ENCODE measurements at places on chromosomes 4 and X.

DNA sequence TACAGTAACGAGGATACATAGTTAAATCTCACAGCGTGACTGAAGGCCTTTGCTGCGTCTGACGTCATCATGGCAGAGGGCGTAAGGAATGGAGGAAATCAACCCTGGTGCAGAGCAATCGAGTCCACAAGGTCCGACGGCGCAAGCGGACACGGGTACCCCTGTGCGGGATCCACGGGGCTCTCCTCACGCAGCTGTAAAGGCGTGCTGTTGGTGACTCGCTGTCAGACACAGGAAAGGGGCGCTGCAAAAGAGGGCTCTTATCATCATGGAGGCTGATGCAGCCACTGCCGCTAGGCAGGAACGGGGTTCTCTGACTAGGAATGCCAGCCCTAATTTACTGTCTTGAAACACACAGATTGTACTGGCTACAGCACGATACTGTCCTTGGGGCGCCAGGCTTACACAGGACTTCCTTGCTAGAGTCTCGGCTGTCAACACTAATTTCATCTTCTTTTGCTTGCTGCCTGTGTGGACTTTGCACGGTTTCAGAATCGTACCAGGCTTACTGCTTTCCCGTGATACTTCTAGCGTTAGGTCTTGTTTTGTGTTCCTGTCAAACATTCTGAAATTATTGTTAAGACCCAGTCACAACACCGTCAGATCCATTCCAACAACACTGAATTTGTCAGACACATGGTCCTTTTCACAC is 13.6 kb downstream of the RNF212 start:
- no peak for DNase-seq

- no peak for DNase-seq
Observed at GRCh38 chr4:5503336-5503936, 204.9 kb downstream of the EVC2 start.

- DNase-seq = no peak
Observed at GRCh38 chrX:85244450-85245211, 840 bp downstream of the ZNF711 start.

- no peak for DNase-seq
Observed at GRCh38 chr4:105504744-105505143, 30.9 kb upstream of the PPA2 start.

DNA sequence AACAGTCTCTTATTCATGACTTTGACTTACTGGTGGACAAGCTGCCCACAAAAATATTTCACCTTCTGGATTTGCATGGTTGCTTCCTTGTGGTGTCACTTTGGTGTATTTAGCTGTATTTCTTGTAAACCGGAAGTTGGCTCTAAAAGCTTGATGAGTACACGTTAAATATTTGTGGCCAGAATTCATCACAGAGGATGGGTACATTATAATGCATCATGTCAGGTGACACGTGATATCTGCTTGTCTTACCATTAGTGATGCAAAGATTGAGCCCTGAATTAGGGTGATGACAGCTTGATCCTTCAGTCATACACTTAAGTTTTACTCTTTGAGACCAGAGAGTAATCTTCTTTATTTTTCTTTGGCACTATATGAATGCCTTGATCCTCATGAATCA is 188.3 kb upstream of the RPS6KA3 start:
- DNase-seq = no peak

GRCh38 chrX:123263270-123263669 is 79.2 kb downstream of the GRIA3 start:
- DNase-seq = no peak

GRCh38 chr4:185134307-185134869 is 8.7 kb upstream of the SLC25A4 start:
- no peak for DNase-seq

DNA sequence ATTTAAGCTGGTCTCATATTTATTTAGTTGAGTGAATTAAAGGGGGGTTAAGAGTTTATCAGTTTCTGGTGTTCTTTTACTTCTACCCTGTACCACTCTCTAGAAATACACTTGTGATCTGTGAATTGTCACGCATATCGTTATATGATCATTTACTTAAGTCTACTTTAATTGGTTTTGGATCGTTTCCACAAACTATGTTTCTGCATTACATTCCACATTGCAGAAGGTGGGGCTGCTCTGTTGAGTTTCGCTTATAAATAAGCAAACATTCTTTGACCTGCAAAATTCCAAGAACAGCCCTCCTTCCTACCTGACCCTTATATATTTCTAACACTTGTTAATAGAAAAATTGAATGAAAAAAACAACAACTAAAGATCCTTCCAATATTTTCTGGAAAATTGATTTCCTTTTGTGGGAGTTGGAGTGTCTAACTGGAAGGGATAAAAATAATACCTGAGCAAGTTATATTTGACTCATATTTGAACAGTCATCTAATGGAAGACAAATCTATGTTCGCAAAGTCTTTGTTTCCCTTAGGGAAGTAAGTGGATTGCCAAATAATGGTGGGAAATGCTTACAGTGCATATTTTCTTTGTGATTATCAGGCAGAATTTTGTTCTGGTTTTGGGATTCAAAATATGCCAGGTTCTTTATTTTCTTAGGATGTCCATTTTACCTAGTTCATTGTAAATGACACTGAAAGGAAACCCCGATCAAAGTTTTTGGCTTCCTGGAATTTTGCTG is 152.7 kb downstream of the RELL1 start:
- no peak for DNase-seq

GRCh38 chrX:10507181-10507580 is 113.2 kb downstream of the MID1 start:
- DNase-seq = no peak

GRCh38 chr4:18105030-18106011 is 83.8 kb upstream of the LCORL start:
- no peak for DNase-seq

Measured in activated naive CD8-positive, alpha-beta T cell treated with anti-CD3 and anti-CD28 coated beads, Interleukin-2, amount 50 U/mL, for 24 hours (primary cell).